Kidney (tissue), 22 donors: ENCODE measurements at places on chromosomes 2 and 18. TPM values are rescaled to one million over a fixed set of nuclear protein-coding genes. Genes with fewer than 3 reads are reported as not detected.

KLF7 gene
- total RNA-seq: 61.5 TPM

ATIC gene
- total RNA-seq: 75.9 TPM

ZNF532 gene
- 76.3 TPM for total RNA-seq

METTL21A gene
- total RNA-seq: 10.7 TPM

ELOA2 gene
- not detected for total RNA-seq

ACTR2 gene
- 230 TPM for total RNA-seq

STARD6 gene
- 0.19 TPM for total RNA-seq

PSMA8 gene
- not detected for total RNA-seq

NEURL3 gene
- 3.2 TPM for total RNA-seq

CNTNAP5 gene
- 0.50 TPM for total RNA-seq

WIPF1 gene
- total RNA-seq: 55.0 TPM
